ENCODE measurements at places on chromosomes 4 and X.
A peak's percentile ranks its signal among the peaks of the same experiment; 100 is the strongest.

GRCh38 chr4:172480471-172480870, 667.3 kb downstream of the GALNTL6 start:
- DNase-seq = no peak

DNA sequence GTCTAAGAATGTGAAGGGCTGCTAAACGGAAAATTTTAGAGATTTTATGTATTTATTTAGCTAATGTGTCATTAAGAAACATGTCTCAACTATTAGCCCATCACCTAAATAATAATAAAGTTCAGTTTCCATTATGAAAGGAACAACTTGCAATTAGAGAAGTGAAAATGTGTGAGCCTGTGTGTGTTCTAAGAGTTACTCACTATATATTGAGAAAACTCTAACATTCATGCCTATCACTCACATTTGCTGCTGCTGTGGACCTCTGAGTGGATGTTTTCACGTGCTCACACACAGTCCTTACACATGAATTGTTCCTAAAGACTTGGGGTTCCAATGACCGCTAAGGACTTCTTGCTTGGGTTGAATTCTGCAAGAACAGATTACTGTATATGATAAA, 364.0 kb downstream of the TMA16 start:
- no peak for DNase-seq

- DNase-seq = no peak
Measured at GRCh38 chrX:77953302-77953701, 16.1 kb downstream of the PGAM4 start.

GRCh38 chr4:72208421-72209075, 176.7 kb downstream of the NPFFR2 start:
- no peak for DNase-seq

DNA sequence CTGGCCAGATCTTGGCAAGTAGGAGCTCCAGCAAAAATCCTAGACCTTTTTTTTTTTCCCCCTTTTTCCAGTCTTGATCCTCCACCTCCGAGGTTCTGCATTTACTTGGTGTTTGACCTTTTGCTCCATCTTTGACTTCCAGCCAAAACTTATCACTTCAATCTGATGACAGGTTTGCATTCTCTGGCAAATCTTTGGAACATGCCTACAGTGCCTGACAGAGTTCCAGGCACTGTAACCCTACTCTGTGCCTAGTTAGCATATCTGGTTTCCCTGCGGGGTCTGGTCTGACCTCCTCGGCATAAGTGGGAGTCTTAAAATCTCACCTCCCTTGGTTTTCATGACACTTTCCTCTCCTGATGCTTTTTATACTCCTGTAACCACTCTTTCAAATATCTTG, 39.4 kb upstream of the NR3C2 start:
- DNase-seq = no peak

GRCh38 chr4:41661442-41662076, 87.0 kb downstream of the PHOX2B start:
- DNase-seq = peak; percentile 4

DNA sequence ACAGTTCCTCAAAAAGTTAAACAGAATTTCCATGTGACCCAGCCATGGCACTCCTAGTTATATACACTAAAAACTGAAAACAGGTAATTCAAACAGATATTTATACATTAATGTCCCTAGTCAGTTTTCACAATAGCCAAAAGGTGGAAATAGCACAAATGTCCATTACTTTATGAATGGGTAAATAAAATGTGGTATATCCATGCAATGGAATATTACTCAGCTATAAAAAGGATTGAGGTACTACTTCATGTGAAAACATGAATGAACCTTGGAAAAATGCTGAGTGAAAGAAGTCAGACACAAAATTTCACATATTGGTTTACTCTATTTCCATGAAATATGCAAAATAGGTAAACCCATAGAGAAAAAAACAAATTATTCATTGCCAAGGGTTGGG, 351.8 kb upstream of the AMOT start:
- no peak for DNase-seq

DNA sequence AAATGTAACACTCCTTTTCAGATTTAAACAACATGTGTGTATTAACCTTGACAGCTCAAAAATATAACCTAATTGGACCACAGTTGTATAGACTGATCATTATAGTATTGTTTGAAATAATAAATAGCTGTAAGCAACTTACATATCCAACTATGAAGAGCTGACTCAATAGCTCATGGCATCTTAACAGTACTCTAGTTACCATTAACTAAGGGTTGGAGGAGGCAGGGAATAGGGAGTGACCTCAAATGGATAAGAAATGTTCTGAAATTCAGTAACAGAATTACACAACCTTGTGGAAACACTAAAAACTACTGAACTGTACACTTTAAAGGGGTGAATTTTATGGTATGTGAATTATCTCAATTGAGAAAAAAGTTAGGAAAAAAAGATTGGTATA, 136.5 kb upstream of the CPEB2 start:
- no peak for DNase-seq

GRCh38 chrX:133185119-133185518, 33.0 kb downstream of the TFDP3 start:
- no peak for DNase-seq

- no peak for DNase-seq
Measured at GRCh38 chr4:96326846-96327245, 487.0 kb downstream of the PDHA2 start.

GRCh38 chr4:24266951-24267722, 317.2 kb downstream of the DHX15 start:
- no peak for DNase-seq
